ENCODE measurements at places on chromosomes 7 and 10.

DNA sequence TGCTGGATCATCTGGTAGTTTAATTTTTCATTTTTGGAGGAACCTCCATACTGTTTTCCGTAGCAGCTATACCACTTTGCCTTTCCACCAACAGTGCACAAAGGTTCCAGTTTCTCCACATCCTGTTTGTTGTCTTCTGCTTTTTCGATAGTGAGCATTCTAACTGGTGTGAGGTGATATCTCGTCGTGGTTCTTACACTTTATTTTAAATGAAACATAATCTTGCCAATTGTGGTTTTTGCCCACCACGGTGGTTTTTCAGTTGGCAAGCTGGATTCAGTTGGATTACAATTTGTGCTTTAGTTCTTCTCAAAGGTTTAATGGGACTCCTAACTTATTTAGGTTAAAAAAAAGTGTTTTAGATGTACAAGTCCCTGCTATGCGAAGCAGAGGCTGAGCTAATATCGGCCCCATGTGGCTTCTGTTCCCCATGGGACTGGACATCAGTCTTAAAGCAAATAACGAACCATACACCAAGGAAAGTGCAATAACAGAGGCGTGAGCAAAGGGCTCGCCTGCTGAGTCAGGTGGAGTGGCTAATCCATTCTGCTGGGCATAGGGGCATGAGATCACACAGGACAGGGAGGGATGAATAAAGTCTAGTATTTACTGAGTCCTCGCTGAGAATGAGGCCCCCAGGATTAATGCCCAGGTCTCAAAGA lies 153.6 kb downstream of the AOAH start:
- no peak for DNase-seq

GRCh38 chr10:119368991-119369869 lies 161.9 kb downstream of the GRK5 start:
- DNase-seq = no peak

- DNase-seq = no peak
These were observed 35.3 kb downstream of the SLC16A9 start for GRCh38 chr10:59674215-59674836.

- peak; percentile 90 for DNase-seq
These were observed 724 bp downstream of the BBIP1 start for GRCh38 chr10:110918269-110918642.

- no peak for DNase-seq
These were observed 125.0 kb downstream of the DNAJB6 start for GRCh38 chr7:157461573-157462418.

DNA sequence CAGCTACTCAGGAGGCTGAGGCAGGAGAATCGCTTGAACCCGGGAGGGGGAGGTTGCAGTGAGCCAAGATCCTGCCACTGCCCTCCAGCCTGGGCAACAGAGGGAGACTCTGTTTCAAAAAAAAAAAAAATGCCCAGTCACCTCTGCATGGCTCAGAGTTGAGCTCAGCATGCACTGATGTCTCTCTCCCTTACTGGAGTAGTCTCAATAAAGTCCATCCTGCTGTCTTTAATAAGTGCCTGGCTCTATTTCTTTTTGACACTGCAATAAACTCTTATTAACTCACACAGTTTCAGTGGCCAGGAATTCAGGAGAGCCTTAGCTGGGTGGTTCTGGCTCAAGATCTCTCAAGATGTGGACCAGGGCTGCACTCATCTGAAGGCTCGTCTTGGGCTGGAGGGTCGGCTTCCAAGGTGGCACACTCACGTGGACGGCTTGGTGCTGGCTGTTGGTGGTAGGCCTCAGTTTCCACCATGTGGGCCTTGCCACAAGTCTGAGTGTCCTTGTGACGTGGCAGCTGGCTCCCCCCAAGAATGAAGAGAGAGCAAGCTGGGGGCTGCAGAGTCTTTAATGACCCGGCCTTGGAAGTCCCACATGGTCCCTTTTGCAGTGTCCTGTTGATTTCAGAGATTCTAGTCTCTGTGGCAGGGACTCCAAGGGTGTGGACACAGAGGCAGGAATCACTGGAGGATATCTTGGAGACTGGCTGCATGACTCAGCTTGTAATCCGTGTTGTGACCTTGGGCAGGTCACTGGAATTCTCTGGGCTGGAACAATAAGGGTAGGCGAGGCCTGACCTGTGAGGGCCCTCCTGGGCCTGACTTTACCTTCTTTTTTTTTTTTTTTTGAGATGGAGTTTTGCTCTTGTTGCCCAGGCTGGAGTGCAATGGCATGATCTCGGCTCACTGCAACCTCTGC lies 85.9 kb upstream of the KMT2C start:
- no peak for DNase-seq

DNA sequence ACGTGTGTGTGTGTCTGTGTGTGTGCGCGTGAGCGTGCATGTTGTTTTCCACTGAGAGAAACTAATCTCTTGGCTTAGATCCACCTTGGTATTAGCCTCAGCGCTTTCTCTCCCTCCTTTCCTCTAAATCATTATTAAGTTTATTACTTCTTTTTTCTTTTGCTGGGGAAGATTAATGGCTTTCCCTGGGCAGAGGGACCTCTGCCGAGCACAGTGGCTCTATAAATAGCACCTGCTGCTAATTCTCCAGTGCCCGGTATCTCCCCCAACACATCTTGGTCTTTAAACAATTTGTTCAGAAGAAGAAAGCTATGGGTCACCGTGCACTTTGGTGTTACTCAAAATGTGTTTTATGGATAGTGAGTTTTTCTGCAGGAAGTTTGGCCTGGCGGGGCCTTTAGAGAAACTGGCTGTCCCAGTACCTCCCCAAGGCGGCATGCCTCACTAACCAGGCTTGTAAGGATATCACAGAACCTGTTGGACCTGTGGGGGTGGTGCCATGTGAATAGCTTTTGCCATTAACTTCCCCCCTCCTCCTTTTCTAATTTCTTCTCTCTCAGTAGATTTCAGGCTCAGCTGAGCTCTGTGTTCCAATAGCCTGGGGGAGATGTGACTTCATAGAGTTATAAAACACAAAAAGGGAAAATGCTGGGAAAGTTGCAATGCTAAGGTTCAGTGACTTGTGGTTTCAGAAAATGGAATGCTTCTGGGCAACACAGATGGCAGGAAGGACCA lies 70.1 kb upstream of the RAB11FIP2 start:
- peak; percentile 13 for DNase-seq

DNA sequence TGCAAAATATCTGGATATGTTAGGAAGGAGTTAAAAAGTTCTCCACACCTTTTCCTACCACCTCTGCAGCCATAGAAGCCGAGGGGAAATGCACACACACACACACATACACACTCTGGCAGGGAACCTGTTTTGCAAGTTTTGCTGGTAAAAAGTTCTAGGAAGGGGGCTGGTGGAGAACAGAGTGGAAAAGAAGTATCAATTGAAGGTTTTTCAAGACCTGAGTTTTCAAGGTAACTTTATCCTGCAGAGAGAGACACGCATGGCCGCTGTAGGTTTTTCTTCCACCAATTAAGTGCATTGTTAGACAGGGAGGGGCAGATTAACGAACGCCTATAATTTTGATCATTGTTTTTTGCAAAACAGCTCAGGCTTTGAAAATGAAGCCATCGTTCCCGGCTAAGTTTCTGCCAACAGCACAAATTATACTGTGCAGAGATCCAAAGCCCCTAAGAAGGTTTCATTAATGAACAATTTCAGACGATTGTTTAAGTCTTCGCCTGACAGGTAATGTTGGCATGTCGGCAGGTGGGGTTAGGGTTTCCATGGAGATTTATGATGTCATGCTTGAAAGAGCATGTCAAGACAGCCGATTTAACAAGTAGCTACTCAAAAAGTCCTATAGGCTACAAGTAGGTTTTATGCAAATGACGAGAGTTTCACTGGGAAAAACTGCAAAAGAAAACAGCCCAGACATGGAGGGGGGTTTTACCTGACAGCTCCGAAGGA lies 29.7 kb downstream of the KIAA1217 start:
- peak; percentile 81 for DNase-seq

- DNase-seq = no peak
These were observed 184.4 kb downstream of the MDFIC start for GRCh38 chr7:115106316-115106715.

GRCh38 chr10:11959966-11960365 lies 82.6 kb downstream of the UPF2 start:
- DNase-seq = no peak

DNA sequence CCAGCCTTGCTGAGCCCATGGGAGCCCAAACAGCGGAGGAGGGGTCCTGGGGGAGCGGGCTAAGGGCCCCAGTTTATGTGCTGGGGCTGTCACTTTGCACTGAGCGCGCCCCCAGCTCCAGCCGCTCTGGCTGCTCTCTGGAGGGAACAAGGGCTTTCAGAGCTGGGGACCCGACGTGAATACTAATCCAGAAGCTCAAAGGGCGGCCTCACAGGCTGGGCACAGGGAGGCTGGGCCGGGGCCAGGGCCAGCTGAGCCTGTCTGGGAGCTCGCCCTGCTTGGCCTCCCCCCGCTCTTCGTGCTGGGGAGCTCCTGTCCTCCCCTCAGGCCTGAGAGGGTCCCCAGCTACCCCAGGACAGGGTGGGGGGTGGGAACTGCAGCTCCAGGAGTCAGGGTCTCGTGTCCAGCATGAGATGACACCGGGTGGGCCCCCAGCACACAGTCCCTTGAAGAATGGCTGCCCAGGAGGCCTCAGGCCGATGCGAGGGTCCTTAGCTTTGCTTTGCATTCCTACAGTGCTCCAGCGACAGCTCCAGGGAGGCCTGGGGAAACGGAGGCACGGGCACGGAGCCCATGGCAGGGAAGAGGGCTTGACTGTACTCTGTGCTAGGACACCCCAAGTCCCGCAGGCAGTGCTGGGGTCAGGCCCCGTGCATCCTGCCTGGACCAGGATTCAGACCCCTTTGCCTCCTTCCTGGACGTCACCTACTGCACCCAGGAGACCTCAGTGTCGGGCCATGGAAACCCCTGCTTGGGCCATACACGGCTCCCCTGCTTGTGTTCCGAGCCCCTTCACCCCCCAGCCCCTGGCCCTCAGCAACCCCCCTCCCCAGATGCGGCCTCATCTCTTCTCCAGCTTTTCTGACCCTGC lies 5.8 kb upstream of the AMZ1 start:
- no peak for DNase-seq

- DNase-seq = no peak
These were observed 19.5 kb upstream of the PNLIP start for GRCh38 chr10:116526219-116526618.

DNA sequence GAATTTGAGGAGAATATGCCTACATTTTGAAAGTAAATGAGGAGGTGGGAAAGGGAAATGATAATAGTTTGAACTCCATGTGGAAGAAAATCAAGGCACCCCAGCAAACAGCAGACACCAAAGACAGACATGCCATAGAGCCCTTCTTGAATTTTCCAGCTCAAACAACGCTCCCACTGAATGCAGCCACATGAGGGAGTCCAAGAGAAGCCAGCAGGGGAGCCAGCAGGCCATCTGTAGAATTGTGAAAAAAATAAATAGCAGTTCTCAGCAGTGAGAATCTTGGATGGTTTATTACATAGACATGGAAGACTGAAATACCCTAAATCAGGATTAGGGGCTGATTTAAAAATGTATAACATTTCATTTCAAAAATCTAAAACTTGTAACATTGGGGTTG lies 1567.3 kb upstream of the LRRTM3 start:
- DNase-seq = no peak

GRCh38 chr7:138666385-138666784 lies 34.8 kb downstream of the SVOPL start:
- no peak for DNase-seq

GRCh38 chr7:153036396-153037063 lies 277.0 kb downstream of the ACTR3B start:
- DNase-seq = no peak

DNA sequence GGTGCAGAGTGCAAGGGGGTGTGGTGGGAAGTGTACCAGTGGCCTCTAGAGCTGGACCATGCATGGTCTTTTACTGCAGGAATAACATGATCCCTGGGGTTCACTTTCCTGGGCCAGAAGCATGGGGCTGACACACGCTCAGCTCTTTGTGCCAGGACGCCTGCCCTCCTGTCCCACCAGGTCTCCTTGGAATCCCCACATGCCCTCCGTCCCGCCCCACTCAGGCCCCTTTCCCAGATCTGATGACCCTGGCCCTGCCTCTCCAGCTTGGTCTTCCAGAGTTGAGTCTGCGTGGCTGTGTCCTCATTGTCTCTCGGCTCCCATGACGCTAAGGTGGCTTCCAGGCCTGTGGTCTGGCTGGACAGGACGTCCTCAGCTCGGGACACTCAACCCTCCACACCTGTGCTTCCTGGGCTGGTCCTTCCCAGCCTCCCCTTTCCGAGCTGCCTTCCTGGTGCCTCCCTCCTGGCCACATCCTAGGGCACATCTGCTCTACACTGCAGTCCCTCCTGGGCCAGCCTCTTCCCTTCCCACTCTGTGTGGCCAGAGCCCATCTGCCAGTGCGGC lies 249.5 kb upstream of the SHH start:
- no peak for DNase-seq

DNA sequence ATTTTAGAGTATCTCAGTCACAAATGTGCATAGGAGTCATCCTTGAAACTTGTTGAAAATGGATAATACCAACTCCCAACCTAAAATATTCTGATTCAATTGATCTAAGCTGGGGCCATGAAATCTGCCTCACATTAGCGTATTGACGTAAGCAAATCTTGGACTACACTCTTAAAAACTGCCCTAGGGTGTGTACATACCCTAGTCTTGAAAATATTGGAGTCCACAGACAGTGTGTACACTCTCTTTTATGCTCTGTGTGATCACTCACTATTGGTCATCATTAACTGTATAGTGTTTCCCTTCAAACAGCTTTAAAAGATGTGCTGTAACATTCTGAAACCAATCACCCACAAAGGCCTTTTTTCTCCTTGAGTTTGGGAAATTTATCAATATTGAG lies 102.9 kb upstream of the FERD3L start:
- no peak for DNase-seq
